Stimulated activated CD4-positive, alpha-beta T cell treated with anti-CD3 and anti-CD28 coated beads, Interleukin-1b, Interleukin-23, amount 100 ng/mL, for 48 hours (primary cell): ENCODE measurements at places on chromosomes 16 and 17.

- DNase-seq = no peak
These were observed 99.8 kb downstream of the CPPED1 start for GRCh38 chr16:12703935-12704334.

DNA sequence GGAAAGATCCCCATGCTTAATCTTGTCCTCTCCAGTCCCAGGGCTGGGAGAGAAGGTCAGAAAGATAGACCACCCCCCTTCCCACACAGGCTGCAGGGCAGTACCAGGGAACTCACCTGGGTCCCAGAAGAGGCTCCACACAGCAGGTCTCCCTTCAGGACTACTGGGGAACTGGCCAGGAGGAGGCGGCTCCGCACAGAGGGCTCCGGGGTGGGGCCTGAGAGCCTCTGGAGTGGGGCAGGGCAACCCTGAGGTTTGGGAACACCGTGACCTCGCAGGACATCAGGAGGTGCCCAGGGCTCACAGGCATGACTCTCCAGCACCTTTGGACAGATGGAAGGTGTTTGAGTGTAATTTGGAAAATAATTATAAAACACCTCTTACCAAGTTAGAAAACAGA is 11.0 kb downstream of the ABCA3 start:
- DNase-seq = no peak

DNA sequence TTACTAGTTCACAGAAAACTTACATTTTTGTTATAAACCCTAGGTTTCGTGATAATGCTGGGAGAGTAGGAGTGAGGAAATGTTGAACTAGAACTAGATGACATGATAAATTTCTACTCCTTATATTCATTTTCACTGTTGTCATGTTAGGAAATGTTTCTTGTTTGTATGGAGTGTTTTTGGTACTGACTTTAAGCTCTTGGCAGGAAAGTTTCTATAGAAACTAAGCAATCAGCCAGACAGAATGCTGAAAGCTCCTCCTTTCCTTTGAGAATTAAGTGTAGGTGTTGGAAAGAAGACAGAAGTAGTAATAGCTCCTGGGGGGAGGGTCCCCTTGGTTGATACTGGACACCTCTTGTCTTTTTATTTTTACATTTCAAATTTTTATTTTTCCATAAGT is 309.8 kb downstream of the MAP2K4 start:
- no peak for DNase-seq

DNA sequence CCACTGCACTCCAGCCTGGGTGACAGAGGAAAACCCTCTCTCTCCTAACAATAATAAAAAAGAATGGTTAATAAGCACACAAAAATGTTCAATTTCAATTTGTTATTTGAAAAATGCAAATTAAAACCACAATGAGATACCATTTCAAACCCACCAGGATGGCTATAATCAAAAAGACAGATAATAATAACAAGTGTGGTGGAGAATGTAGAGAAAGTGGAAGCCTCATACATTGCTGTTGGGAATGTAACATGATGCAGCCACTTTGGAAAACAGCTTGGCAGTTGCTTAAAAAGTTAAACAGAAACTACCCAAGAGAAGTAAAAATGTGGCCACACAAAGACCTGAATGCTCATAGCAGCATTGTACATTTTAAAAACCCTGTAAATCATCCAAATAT is 51.8 kb upstream of the MAP3K14 start:
- no peak for DNase-seq

GRCh38 chr16:73228649-73229048 is 180.7 kb upstream of the ZFHX3 start:
- no peak for DNase-seq

- DNase-seq = peak; percentile 28
These were observed 14.1 kb downstream of the CD7 start for GRCh38 chr17:82302991-82303943.
